ENCODE measurements at places on chromosomes 12 and 14. TPM values are rescaled to one million over a fixed set of nuclear protein-coding genes. Genes with fewer than 3 reads are reported as not detected.

DNA sequence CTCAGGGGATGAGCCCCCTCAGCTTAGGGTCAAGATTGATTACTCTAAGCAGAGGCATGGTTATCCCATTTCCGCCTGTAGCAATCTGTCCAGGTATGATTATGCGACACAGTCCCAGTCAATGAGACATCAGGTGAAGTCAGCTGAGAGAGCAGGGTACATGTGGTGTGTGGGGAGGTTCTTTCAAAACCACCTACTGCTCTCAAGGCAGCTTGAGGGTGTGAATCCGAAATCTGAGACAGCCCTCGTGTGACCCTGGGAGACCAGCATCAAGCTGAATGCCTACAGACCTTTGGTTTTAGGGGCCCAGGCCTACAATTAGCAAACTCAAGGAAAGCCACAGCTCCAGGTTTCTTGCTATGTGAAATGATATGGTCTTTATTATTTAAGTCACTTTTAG lies 275.7 kb downstream of the ITPR2 start:
- DNase-seq, result no peak

Gene KRT74
- not detected for total RNA-seq

Gene TAS2R8
- not detected for total RNA-seq

Gene SLCO1B3
- total RNA-seq, result not detected

All from mesenteric fat pad (tissue), 1 donor.